ENCODE measurements at places on chromosomes 2 and 18.

DNA sequence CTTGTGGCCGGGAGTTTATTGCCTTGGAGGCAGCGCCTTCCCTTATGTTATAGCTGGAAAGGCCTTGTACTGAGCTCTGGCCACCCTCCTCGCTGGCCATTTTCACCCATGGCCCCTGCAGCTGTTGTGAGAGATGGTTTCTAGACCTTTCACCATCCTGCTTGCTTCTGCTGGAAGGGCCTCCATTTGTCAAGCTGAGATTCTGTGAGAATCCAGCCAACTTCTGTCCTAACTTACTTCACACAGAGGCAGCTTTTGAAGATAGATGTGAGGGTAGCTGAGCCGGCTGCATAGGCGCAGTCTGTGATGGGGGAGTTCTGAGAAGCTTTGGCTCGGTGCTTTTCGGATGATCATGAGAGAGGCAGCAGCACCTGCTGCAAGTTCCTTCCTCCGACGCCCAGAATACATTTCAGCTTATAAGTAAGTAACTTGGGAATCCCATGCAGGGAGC lies 8.7 kb downstream of the CTIF start:
- DNase-seq: no peak

- DNase-seq: no peak
Observed at GRCh38 chr18:70397259-70397925, 108.5 kb downstream of the SOCS6 start.

DNA sequence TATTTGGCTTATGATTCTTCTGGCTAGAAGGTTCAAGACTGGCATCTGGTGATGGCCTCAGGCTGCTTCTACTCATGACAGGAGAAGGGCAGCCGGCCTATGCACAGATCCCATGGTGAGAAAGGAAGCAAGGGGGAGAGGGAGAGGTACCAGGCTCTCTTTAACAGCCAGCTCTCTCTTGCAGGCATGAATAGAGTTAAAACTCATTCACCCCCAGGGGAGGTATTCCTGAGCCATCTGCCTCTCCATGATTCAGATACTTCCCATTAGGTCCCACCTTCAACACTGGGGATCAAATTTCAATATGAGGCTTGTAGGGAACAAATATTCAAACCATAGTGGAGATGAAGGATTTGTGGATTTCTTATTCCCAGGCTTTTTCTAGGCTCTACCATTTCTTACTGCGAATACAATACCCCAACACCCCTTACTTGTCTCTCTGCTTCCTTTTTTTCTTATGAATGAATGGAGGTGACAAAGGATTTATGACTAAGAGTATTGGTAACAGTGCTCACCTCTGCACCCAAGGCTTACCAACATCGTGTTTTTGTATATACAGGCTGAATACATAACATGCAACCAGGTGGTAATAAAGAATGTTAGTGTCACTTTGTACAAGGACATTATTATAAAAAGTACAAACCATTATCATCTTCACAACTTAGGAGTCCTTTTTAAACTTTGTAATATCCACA lies 454.6 kb upstream of the TRIB2 start:
- DNase-seq: peak; percentile 70

- no peak for DNase-seq
Observed at GRCh38 chr2:160534996-160535395, 41.4 kb upstream of the RBMS1 start.

GRCh38 chr2:66301022-66301766 lies 133.7 kb upstream of the MEIS1 start:
- DNase-seq: peak; percentile 49

DNA sequence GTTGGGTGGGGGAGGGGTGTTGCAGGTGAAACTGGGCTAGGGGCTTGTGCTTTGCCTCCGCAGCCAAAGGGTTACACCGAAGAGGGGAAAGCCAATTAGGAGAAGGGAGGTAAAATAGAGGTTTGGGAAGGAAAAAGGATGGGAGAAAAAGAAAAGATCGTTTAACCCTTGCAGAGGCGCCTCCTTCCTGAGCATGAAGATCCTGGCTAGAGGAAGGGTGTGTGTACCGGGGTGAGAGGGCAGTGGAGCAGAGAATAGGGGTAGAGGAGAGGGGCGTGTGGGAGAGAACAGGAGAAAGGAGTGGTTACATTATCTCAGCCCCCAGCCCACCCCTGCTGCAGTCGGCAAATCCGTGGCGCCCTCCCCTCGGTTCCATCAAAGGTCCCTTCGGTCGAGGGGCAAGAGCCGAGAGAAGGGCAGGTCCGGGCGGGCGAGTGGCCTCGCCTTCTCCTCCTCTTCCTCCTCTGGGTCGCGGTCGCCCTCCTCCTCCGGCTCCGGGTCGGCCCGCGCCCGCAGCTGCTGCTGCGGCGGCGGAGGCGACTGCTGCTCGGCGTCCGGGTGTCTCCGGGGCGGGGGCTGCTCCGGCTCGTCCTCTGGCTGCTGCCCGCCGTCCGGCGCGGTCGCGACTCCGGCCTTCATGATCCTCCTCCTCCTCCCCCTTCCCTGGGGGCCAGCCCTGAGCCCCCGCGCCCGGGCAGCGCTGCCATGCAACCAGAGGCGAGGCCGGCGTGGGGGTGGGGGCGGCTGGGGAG lies 1.1 kb downstream of the MARCHF4 start:
- DNase-seq: no peak

GRCh38 chr18:32261003-32261402 lies 71.2 kb downstream of the MEP1B start:
- no peak for DNase-seq

DNA sequence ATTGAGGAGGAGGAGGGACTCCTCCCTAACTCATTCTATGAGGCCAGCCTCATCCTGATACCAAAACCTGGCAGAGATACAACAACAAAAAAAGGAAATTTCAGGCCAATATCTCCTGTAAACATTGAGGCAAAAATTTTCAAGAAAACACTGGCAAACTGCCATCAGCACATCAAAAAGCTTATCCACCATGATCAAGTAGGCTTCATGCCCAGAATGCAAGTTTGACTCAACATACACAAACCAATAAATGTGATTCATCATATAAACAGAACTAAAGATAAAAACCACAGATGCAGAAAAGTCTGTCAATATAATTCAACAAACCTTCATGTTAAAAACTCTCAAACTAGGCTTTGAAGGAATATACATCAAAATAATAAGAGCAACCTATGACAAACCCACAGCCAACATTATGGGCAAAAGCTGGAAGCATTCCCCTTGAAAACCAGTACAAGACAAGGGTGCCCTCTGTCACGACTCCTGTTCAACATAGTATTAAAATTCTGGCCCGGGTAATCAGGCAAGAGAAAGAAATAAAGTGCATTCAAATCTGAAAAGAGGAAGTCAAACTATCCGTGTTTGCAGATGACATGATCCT lies 1014.3 kb downstream of the CBLN2 start:
- no peak for DNase-seq

- no peak for DNase-seq
Observed at GRCh38 chr18:73670524-73670923, 477.1 kb downstream of the FBXO15 start.

GRCh38 chr18:22469061-22469734 lies 51.5 kb upstream of the CTAGE1 start:
- no peak for DNase-seq

GRCh38 chr2:21966139-21966538 lies 842.4 kb downstream of the TDRD15 start:
- DNase-seq: no peak

GRCh38 chr2:109438773-109439389 lies 174.9 kb downstream of the SEPTIN10 start:
- no peak for DNase-seq

- no peak for DNase-seq
Observed at GRCh38 chr2:163693484-163693883, 42.3 kb downstream of the FIGN start.

- no peak for DNase-seq
Observed at GRCh38 chr2:185221-185620, 78.6 kb downstream of the SH3YL1 start.

GRCh38 chr2:120701096-120701495 lies 34.6 kb upstream of the GLI2 start:
- DNase-seq: no peak

DNA sequence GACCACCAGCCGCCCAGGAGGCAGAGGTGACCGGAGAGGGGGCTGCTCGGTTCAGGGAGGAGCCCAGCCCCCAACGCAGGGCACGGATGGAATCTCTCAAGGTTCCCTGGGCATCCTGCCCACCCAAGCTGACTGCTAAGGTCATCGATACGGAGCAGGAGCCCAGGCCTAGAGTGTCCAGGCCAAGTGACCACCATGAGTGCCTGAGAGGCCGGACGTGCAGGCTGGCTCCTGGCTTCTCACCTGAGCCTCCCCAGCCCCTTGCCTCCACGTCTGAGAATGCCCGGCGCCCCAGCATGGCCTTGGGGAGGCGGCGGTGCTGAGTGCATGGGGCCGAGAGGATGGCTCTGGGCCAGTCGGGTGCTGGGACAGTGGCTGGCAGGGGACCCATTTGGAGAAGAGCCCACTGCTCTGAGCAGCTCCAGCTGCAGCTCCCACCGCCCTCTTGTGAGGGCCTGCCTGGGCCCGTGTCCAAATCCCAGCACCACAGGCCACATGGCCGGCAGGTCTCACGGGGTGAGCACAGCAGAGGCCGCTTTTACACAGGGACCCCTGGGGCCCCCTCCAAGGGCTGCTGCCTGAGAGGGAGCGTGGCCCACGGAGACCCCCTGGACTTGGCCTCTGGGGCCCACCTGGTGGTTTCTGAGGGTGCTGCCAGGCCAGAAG lies 102.8 kb upstream of the CTDP1 start:
- no peak for DNase-seq

DNA sequence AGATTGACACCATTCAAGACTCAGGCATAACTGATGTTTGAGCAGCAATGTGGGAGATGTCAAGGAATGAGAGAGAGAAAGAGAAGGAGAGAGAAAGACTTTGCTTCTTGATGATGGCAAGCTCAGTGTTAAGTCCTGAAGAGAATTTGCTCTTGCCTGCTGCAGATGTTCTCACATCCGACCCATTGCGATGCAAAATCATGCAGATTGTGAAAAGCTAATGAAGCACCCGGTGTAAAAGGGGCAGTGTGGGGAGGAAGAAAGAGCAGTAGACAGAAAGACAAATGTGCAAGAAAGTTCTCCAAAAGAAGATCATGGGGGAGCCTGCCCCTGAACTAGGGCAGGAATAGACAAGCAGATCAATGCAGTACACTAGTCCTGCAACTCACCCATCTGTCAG lies 57.7 kb downstream of the EMX1 start:
- DNase-seq: no peak

- no peak for DNase-seq
Observed at GRCh38 chr18:79506191-79507075, 110.7 kb downstream of the NFATC1 start.

GRCh38 chr2:160639472-160639871 lies 145.9 kb upstream of the RBMS1 start:
- no peak for DNase-seq

DNA sequence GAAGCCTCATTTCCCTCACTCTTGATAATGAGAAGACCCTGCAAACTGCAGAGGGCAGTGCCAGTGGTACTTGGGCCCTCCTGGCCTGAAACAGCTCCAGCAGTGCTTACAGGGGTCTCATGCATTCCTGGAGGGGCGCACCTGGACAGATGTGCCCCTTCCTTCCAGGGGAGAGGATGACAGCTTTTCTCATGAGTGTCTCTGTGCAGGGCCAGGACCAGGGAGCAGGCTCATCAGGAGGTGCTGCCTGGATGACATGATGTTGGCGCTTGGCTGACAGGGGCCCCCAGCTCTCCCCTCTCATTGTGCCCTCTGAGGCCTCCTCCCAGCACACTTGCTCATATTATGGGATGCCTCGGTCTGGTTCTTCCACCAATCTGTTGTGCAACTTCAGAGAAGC lies 95.1 kb upstream of the MYCN start:
- no peak for DNase-seq

- DNase-seq: no peak
Observed at GRCh38 chr2:135815269-135815668, 21.7 kb downstream of the LCT start.

DNA sequence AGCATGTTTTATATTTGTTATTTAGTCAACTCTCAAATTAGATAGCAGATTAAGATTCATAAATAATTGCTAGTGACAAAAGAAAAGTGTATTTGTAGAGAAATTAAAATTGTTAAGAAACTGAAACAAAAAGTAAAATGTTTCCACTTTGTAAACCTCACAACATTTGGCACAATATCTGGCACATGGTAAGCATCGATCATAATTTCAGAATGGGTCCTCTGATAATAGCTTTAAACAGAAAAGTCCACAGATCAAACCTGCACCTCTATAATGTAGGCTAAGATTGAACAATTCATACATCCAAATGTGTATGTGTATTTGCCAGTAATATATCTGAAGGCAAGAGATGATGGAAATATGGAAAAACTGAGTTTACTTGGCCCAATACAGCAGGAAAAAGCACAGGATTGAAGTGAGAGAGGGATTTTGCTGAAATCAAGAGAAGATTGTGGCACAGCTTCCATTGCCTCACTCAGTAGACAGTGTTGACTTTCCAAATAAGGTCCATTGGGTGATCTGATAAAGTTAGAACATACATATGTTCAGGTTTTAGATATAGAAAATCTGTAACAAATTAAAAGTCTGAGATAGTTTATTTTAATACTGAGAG lies 39.4 kb downstream of the COBLL1 start:
- DNase-seq: no peak

DNA sequence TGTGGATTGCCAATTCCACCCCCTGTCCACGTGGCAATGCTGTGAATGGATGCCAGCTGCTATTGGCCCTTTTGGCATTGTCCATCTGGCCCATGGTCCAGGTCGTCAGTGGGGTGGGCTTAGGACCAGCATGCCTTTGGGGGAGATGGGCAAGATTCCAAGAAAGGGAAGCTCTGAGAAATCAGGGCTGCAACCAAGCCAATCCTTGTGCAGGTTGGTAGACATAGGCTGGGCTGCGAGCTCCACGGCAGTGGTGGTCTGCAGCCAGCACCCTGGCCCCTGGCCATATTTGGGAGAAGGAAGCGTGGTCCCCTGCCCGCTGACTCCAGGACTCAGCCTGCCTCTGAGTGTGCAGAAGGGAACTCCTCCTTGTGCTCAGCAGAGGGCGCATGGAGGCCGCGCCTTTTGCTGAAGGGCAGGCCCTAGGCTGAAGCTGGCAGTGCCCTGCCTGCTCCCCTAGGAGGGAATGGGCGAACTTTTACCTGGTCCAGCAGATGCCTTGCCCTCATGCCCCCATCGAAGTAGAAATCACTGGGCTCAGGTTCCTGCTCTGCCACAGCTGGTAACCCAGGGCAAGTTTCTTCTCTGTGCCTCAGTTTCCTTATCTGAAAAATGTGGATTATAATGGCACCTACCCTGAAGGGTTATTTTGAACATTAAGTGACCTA lies 5.4 kb downstream of the SPR start:
- DNase-seq: peak; percentile 57

- DNase-seq: peak; percentile 55
Observed at GRCh38 chr2:45813003-45813941, 161.8 kb downstream of the PRKCE start.

GRCh38 chr2:120418174-120418787 lies 72.3 kb downstream of the INHBB start:
- DNase-seq: no peak

DNA sequence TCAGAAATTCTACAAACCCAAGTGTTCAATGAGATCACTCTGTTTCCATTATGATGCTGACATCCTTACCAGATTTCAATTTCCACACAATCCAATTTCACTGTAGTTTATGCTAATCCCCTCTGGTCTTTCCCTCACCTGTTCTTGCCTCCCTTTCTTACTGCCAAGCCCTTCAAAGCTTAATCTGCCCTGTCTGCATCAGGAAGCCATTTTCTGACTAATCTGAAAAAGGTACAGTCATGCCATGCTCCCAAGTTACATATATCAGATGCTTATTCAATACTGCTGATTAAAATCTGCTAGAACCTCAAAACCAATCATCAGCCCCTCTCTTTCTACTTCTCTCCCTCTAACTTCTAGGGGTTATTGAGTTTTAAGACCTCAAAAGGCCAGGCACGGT lies 8.9 kb downstream of the KRTCAP3 start:
- DNase-seq: no peak

Data from NCI-H510A treated with DMSO at 0.1 percent for 48 hours (cell line).